Stimulated activated CD4-positive, alpha-beta T cell treated with anti-CD3 and anti-CD28 coated beads, Interleukin-1b, Interleukin-23, amount 100 ng/mL, for 4 hours (primary cell): ENCODE measurements at places on chromosomes 12 and 14.

DNA sequence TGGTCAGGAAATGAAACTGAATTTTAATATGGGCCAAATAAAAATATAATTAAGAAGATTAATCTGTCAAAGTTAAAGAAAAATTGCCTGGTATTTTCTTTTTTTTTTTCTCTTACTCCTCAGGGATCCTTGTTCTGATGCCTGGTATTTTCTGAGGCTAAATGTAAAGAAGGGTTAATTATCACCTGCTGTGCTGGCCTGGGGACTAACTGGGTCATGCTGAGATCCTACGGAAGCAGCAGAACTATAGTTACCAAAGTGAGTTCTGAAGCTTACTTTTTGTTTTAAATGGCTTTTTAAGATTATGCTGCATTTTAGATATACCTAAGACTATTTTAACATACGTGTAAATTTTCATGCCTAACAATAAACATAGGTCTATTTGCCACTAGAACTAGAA, 23.3 kb downstream of the ZC2HC1C start:
- no peak for DNase-seq

DNA sequence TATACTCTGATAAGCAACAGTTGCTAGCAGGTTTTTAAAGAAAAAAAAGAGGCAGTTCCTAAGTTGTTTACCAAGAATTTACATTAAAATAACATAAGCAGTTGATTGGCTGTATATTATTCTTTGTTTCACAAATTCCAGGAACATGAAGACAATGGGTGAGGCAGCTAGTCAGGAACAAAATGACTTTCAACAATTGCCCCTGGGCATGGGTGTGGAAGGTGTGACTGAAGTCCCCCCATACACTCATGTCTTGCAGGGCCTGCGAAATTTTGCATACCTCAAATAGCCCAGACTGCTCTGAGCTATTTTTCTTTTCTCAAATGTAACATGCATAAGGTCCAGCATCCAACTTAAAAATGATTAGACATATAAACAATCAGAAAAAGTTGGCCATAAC, 267.2 kb upstream of the DIO3 start:
- no peak for DNase-seq

DNA sequence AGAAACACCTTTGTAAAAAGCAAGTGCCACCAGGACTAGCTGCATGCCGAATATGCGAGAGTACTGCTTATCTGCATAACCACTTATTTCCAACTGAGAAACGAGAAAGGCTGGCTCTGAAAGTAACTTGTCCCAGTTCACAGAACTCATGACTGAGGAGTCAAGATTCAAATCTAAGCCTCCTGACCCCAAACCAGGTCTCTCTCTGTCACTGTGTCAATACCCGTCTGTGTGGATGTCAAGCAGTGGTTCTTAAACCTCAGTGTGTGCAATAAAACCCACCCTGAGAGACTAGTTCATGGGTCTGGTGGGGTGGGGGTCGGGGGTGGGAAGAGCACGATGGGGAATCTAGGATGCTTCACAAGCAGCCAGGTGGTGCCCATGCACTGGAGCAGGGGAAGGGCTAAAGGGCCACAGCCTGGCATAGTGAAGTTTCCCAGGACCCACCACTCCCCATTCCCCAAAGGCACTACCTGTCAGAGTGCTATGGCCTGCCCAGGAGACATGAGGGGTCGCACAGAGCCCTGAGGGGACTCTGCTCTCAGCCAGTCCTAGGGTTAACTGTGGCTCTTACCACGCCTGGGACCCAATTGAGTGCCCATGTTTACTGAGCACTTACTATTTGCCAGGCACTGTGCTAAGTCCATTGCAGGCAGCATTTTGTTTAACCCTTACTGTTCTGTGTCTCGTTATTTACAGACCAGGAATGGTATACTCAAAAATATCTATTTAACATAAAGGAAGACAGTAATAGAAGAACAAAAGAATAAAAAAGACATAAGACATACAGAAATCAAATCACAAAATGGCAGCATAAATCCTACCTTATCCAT, 33.4 kb upstream of the PNMA1 start:
- no peak for DNase-seq

GRCh38 chr12:115060477-115061168, 376.6 kb upstream of the TBX3 start:
- DNase-seq = no peak

DNA sequence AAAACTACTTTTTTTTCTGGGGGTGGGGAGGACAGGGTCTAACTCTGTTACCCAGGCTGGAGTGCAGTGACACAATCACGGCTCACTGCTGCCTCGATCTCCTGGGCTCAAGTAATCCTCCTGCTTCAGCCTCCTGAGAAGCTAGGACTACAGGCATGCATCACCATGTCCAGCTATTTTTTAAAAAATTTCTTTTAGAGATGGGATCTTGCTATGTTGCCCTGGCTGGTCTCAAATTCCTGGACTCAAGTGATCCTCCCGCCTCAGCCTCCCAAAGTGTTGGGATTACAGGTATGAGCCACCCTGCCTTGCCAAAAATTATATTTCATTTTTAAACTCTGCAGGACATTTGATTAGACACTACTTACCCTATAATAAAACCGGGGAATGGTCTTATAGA, 5.5 kb downstream of the PPP2R3C start:
- no peak for DNase-seq
